ENCODE measurements at places on chromosomes 12 and 14.

- no peak for DNase-seq
Observed at GRCh38 chr12:113770389-113770865, 195.7 kb downstream of the RBM19 start.

DNA sequence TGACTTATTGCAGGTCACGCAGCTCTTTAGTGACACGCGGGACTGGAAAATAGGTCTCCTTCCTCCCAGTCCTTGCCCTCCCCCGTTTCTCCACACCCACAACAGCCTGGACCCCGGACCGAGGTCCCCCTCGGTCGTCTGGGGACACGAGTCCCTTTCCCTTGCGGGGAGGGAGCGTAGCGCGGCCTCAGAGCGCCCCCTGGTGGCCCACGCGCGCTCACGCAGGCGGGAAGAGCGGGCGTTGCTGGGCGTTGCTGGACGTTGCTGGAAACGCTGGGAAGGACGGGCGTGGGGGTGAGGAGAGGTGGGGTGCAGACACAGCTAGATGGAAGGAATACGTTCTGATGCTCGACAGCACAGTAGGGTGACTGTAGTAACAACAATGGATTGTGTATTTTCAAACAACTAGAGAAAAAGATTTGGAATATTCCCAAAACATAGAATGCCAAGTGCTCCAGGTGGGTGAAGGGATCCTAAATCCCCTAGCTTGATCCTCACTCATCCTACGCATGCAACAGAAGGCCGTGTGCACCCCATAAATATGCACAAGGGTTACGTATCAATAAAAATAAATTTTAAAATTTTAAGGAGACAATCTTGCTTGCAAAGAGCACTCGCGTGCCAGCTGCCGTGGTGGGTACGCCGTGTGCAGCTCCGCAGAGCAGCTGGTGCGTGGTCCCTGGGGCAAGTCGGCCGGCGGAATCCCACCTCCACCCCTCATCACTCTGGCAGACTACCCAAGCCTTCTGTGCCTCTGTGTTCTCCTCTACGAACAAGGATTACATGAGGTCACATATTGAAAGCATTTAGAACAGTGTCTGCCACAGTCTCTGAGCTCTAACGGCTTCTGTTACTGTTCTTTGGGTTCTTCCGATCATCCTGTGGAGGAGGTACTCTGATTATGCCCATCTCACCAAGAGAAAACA lies 87.4 kb downstream of the B4GALNT3 start:
- peak; percentile 83 for DNase-seq

GRCh38 chr12:50246873-50247612 lies 36.3 kb downstream of the LIMA1 start:
- peak; percentile 76 for DNase-seq

DNA sequence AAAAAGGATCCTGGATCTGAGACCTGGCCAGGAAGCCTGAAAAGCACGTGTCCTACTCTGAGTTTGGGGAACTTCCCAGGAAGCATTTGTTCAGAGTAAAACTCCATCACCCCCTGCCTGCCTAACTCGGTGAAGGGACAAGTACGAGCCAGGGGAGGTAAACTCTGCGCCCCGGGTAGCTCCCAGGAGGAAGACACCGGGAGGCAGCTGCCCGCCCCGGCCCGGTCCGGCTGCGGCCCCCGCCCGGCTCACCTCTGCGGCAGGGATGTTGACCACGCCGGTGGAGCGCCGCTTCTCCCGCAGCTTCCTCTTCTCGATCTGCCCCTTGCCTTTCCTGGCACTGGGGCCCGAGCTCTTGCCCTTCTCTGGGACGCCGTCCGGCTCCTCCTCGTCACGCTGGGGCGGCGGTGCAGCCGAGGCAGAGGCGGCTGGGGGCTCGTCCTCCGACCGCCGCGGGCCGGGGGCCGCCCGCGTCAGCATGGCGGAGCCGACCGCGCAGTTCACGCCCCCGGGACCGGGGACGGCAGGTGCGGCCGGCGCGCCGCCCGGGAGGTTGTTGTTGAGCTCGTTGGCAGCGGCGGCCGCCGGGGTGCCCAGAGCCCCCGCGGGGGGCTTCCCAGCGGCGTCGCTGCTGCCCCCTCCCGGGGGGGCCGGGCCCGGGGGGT lies 1.2 kb downstream of the PAWR start:
- no peak for DNase-seq

- no peak for DNase-seq
Observed at GRCh38 chr14:59844186-59844812, 26.3 kb downstream of the RTN1 start.

- peak; percentile 43 for DNase-seq
Observed at GRCh38 chr14:77603654-77604255, 12.7 kb downstream of the SPTLC2 start.

- DNase-seq: peak; percentile 67
Observed at GRCh38 chr12:42421844-42422779, 96.1 kb downstream of the PPHLN1 start.

DNA sequence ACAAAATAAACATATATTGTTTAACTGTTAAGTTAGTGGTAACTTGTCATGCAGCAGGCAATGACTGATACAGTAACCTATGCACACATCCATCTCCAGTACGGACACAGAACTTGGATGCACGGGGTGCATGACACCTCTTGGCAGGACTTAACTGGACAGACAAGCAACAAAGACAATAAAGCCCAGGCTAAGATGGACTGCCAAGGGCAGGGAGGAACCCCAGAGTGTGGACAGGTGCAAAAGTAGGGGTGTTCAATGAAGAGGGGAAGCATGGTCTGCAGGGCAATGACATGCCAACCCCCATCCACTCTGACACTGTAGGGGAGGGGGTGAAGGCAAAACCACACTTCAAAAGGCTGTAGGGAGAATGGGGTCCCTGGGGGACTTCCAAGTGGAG lies 11.7 kb downstream of the SSH1 start:
- DNase-seq: no peak

DNA sequence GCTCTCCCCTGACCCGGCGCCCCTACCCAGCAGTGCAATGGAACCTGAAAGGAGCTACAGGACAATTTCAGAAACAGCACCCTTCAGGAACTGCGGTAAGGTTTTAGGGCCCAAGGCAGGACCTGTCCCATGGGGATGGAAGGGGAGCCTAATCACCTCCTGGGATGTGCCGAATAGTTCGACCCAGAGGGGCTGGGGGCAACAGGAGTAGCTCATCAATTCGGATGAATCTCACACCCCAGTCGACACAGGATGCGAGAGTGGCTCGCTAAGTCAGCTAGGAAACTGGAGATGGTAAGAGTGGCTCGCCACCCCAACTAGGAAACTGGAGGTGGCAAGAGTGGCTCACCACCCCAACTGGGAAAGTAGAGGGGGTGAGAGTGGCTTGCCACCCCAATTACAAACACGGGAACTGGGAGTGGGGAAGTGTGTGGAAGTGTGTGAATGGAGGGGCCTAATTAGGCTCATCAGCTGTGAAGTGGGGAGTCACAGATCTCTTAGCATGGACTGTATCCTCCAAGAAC lies 57.1 kb downstream of the DHRS2 start:
- no peak for DNase-seq

DNA sequence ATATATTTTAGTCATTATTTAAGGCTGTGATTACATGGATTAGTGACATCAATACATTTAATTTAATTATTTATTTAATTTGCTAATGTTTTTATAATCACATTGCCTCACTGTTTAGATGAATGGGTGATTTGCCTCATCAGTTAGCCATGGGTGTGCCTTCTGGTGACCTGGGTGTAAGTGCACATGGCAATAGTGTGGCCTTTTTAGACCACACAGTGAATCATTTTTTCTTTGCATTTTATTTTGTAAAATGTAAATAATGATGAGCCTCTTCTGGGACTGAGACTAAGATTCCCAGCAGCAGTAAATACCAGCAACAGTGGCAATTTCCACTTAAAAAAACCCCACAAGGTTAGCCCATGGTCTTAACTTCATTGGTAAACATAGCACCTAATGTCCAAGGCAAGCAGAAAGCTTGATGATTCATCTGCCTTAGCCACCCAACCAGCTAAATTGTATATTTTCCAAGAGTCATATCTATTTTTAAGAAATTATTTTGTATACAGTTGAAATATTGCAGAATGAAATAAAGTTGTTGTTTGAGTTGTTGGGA lies 235.9 kb upstream of the NOVA1 start:
- DNase-seq: no peak
